ENCODE measurements at places on chromosomes 2 and 18. TPM values are rescaled to one million over a fixed set of nuclear protein-coding genes. Genes with fewer than 3 reads are reported as not detected.

DNA sequence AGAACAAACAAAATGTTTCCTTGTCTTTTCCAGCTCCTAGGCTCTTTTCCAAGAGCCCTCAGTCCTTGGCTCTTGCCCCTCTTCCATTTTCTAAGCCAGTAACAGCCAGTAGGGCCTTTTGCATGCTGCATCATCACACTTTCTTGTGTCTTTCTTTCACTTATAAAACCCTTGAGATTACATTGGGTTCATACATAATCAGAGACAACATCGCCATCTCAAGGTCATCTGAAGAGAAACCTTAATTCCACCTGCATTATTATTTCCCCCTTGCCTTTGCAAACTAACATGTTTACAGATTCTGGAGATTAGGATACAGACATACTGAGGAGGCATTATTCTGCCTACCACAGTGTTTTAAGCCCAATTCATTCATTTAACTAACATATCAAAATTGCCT is 697.3 kb downstream of the TRIB2 start:
- no peak for DNase-seq

DNA sequence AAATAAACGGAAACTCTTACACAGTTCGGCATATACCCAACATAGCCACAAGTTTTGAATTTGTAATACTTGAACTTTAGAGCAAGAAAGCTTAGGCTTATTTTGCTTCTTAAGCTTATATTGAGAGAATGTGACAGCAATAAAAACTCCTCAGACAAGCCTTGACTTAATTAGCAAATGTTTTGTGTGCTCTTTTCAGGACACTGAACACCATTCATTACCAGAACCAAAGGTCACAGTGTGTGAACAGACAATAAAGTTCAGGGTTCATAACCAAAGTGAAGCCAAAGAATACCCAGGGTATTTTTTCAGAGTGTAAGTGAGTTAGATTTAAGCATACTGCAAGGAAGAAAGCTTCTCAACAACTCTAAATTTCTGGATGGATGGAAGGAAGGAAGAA is 605.8 kb downstream of the METTL4 start:
- no peak for DNase-seq

EML6 gene
- 0.49 TPM for total RNA-seq

DNA sequence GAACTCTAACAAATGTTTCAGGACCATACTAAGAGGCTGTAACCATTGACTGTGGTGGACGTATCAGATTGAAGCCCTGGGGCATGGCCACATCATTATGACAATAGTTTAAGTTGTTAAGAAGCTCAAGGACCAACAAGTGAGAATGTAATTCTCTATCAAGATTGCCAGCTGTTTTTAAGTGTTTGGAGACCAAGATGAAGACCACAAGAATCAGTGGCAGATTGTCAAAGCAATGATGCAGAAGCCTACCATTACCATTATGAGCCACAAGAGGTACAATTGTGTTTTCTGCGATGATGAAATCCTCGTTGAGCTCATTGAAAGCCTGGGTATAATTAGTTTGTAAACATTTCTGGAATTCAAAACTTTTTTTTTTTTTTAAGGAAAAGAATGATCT is 261.1 kb upstream of the ZEB2 start:
- DNase-seq, result no peak

DNA sequence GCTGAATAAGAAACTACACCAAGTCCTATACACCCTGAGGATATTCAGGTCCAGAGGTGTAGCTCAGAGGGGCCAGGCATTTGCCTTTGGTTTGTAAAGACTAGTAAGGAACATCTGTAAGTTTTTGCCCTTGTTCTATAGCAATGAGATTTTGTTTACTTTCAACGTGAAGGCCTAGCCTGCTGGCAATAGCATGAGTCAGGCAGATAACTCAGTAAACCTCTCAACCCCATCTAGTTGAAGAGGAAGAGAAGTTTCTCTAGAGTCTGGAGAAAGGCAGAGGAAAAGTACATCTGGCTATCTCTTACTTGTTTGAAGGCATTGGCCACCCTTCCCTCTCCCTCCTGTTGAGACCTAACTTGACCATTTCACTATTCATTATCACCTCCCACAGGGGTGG is 70.3 kb upstream of the ZNF521 start:
- no peak for DNase-seq

ASB18 gene
- total RNA-seq, result not detected

Measured in fibroblast of the aortic adventitia (primary cell).